ENCODE measurements at places on chromosomes 12 and 14.
A peak's percentile ranks its signal among the peaks of the same experiment; 100 is the strongest.

DNA sequence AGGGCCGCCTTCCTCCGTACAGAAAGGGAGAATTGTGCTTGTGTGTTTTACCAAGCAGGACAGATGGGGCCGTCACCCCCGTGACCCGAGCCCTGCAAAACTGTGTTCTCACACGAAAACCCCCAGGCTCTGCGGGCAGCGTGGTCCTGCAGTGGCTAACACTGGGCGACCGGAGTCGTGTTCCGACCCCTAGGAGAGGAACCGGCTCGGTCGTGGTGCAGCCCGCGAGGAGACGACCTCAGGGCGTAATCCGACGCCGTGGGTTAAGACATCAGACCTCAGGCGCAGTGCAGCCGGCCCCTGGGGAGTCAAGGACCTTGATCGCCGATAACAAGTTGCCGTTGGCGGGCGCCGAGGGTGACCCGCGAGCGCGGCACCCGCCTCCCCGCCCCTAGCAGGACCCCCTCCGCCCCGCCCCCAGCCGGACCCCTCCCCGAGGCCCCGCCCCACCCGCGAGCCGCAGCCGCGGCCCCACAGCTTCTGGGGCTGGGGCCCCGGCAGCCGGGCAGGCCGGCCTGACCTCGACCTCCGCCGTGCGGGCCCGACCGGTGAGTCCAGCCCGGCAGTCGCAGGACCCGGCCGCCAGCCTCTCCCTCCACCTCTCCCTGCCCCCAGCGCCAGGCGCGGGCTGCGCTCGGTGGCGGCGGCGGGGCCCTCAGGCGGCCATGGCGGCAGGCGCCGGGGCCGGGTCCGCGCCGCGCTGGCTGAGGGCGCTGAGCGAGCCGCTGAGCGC lies at the start of gene CHPT1:
TSS of gene CHPT1 (plus strand) at position 444 of the 733 bp plus-strand sequence. CDS start at position 666, 222 bp downstream.
- peak; percentile 27 for DNase-seq

GRCh38 chr12:132818562-132818961 lies 10.1 kb downstream of the GOLGA3 start:
- DNase-seq, result no peak

GRCh38 chr12:76871742-76872141 lies 7.1 kb downstream of the CSRP2 start:
- no peak for DNase-seq

GRCh38 chr12:13026286-13026685 lies 17.9 kb upstream of the FAM234B start:
- DNase-seq, result no peak

GRCh38 chr12:110108309-110109036 lies 15.7 kb upstream of the IFT81 start:
- no peak for DNase-seq

DNA sequence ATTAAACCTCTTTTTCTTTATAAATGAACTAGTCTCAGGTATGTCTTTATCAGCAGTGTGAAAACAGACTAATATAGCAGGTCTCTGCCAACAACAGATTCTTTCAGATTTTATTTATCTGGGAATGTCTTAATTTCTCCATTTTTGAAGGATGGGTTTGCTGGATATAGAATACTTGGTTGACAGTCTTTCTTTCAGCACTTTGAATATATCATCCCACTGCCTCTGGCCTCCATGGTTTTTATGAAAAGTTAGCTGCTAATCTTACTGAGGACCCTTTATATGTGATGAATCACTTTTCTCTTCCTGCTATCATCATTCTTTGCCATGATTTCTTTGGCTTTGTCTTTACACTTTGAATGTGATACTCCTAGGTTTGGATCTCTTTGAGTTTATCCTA lies 148.0 kb downstream of the ANO6 start:
- no peak for DNase-seq

GRCh38 chr14:38789805-38790204 lies 313.2 kb downstream of the SEC23A start:
- DNase-seq, result no peak

DNA sequence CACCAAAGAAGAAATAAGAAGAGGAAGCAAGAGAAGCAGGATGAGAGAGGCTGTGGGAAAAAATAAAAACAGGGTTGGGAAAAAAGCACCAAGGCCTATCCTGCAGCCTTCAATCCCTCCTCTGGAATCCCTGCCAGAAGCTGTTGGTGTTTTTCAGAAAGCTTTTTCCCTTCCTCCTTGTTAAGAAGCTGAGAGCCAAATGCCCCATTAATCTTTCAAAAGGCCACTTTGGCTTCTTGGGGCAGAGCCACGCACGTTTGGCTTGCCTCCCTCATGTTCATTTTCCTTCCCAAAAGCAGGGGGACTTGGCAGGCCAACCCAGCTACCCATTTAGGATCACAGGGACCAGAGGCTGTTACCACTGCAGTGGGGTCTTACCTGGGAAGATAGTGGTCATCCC lies 365.3 kb downstream of the NUAK1 start:
- no peak for DNase-seq

GRCh38 chr12:117363056-117363662 lies 1.7 kb upstream of the NOS1 start:
- no peak for DNase-seq

- no peak for DNase-seq
These were observed 87.7 kb downstream of the TMEM30B start for GRCh38 chr14:61193476-61193875.

- DNase-seq, result no peak
These were observed 32.1 kb upstream of the C14orf180 start for GRCh38 chr14:104547310-104547997.

GRCh38 chr12:4134448-4135263 lies 138.9 kb upstream of the CCND2 start:
- DNase-seq, result no peak

DNA sequence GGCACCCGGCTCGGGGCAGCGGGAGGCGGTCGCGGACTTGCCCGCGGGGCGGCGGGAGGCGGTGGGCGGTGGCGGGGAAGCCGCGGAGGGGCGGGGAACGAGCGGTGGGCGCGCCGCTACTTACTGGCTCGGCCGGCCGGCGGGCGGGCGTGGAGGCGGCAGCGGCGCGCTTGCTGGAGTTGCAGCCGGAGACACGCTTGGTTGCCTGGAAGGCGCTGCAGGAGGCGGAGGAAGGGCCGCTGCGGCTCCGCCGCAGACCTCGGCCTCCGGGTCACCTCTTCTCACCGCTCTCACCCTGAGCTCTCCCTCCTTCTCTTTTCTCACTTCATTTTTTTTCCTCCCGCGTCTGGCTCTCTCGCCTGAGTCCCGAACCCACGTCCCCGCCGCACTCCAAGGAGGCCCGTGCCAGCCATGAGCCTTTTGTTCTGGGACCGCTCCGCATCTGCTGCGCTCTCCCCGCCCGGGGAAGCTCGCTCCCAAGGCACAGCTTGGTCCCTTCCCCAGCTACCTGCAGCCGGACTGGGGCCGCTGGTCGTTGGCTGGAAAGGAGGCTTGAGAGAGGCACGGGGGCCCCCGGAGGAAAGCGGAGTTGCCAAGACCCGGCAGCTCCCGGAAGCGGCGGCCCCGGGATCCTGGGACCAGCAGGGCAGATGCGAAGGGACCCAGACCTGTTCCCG lies 592 bp upstream of the KCNK10 start:
- DNase-seq, result no peak

DNA sequence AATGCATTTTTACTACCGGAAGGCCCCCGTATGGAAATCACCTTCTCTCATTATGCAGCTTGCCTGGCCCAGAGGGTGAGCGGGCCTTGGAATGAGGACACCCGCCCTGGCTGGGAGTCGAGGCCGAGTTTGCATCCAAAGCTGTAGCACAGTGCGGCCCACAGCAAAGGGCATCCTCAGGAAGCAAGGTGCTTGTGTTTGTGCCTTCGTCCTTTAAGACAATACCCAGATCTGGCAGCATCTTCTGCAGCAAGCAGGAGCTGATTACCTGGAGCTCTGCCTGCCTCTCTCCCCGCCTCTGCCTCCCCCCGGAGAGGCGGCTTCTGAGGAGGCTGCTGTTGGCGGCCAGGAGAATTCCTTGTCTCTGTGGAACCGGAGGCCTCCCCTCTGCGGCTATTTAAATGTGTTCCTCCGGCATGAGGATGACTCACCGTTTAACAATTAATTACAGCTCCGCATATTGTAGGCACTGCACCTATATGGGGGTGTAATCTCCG lies 145.3 kb downstream of the CACNA1C start:
- DNase-seq, result no peak

GRCh38 chr12:2895511-2895910 lies 4.8 kb downstream of the TULP3 start:
- DNase-seq, result no peak

- no peak for DNase-seq
These were observed 374 bp downstream of the CYP46A1 start for GRCh38 chr14:99684410-99684934.

DNA sequence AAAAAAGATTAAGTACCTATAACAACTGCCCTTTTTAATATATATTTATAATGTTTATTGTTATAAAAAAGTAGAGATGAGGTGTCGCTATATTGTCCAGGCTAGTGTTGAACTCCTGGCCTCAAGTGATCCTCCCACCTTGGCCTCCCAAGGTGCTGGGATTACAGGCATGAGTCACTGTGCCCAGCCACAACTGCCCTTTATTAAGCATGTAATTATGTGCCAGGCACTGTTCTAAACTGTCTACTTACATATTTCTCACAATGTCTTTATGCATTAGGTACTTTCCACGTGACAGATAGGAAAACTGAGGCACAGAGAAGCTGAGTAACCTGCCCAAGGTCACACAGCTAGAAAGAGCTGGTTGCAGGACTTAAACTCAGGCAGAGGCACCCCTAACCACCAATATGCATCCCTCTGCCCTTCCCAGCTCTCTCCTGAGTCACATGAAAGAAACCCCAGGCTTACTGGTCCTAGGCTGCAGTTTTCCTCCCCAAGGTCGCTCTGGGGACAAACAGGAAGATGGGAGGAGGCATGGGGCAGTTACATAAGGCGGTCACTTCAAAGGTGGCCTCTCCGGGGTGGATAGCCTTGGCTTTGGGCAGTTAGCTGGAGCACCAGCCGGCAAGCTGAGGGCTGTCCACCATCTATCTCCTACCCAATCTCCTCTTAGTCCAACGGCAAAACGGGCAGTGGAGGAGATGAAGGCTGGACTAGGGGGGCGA lies 54.6 kb upstream of the TBX3 start:
- DNase-seq, result no peak

DNA sequence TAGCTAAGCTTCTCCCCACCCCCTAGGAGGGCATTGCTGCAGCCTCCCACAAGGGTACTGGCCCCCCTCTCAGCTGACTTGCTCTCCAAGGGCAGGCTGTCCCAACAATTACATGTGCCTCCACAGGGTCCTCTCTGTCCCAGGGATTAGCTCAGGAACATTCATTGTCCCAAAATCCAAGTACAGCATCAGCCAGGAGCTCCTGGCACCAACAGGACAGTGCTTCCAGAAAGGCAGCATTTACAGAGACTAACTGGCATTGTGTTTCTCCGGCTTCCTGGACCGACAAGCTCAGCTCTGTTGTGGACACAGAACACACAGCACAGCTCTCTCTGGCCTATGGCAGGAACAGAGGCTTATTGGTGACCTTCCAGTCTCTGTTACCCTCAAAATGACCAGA lies 21.7 kb downstream of the ABCD4 start:
- no peak for DNase-seq

GRCh38 chr14:69632593-69633151 lies 21.3 kb downstream of the SUSD6 start:
- no peak for DNase-seq

DNA sequence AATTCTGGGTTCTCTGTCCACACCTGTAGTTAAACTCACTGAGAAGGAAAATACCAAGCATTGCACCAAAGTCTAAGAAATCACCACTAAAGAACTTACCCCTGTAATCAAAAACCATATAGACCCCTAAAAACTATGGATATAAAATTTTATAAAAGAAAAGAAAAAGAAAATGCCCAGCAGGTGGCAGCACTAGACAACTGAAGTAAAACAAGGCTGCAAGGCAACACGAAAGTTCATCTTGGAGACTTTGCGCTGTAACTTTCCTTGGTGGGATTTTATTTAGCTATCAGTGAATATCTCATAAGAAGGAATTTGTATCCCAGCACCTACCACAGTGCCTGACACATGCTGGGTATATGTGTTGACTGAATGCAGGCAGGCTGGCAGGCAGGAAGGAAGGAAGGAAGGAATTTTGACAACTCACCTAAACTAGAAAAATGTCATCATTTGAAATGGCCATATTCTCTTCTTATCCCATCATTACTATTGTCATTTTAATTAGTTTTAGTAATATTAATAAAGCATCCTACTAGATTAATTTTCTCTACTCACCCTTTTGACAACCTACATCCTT lies 68.2 kb upstream of the ETV6 start:
- peak; percentile 61 for DNase-seq
